Left kidney (tissue), 8 donors: ENCODE measurements at places on chromosomes 1 and 21. TPM values are rescaled to one million over a fixed set of nuclear protein-coding genes. Genes with fewer than 3 reads are reported as not detected.
A peak's percentile ranks its signal among the peaks of the same experiment; 100 is the strongest.

DNA sequence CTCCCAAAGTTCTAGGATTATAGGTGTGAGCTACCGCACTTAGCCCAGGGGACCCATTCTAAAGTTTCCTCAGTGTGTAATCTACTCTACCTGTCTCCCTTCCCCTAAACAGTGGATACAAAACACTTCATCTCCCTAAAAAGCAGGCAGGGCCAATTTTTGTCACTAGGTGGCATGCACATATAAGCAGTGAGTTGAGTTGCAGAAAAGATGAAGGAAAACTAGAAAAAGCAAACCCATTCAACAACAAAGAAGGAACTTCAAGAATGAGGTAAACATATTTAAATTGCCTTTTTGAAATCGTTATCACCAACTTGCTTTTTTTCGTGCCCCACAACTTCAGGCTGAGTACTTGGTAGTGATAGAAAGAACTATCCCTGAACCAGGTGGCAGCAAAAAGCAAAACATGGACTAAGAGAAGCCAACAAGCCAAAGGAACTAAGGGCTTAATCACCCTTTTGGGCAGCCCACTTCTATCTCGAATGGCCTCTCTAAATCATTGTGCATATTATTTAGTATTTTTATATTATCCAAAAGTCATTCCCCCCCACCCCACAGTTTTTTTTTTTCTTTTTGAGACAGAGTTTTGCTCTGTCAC is 19.7 kb upstream of the ALDH9A1 start:
- DNase-seq = peak; percentile 49

- no peak for DNase-seq
These were observed 400.9 kb downstream of the PRDM2 start for GRCh38 chr1:14100919-14101318.

- DNase-seq = no peak
These were observed 312.4 kb downstream of the PTBP2 start for GRCh38 chr1:97033949-97034348.

DNA sequence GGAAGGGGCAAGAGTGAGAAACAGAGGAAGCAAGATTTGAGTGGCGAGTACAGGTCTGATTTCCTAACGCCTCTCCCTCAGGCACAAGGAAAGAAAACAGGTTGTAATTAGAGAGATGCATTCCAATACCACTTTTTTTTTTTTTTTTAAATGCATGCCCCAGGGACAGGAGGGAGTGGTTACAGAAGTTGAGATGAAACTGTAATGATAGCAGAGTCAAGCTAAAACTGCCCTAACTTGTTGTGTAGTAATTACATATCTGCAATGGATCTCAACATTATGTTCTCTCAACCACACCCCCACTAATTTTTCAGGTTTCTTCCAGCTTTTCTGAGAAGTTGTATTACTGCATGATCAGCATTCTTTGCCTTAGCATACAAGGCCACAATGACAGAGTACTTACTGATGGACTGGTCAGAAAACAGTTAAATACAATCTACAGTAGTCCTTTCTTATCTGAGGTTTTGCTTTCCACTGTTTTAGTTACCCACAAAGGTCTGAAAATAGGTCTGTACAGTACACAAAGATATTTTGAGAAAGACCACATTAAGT is 5.5 kb downstream of the ETV3 start:
- no peak for DNase-seq

GRCh38 chr21:21063828-21064227 is 65.6 kb downstream of the NCAM2 start:
- DNase-seq = no peak

DNA sequence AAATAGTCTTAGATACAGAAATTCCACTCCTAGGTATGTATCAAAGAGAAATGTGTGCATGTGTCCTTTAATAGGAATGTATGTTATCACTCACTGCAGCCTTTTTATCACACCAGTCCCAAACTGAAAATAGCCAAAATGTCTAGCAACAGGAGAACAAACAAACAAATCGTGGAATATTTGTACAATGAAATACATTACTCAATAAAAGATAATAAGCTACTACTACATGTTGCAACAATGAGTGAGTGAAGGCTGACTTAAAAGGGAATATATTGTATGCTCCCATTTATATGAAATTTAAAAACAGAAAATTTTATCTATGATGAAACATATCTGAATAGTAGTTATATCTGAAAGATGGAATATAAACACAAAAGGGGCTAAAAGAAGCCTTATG is 212.1 kb upstream of the PLD5 start:
- DNase-seq = no peak

DNA sequence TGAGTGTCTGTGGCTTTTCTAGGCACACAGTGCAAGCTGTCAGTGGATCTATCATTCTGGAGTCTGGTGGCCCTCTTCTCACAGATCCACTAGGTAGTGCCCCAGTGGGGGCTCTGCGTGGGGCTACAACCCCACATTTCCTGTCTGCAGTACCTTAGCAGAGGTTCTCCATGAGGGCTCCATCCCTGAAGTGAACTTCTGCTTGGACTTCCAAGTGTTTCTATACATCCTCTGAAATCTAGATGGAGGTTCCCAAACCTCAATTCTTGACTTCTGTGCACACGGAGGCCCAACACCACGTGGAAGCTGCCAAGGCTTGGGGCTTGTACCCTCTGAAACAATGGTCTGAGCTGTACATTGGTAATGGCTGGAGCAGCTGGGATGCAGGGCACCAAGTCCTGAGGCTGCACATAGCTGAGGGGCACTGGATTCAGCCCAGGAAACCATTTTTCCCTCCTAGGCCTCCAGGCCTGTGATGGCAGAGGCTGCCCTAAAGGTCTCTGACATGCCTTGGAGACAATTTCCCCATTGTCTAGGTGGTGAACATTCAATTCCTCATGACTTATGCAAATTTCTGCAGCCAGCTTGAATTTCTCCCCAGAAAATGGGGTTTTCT is 29.2 kb upstream of the TSNAX start:
- DNase-seq = no peak

- DNase-seq = no peak
These were observed 19.6 kb upstream of the SLC26A9 start for GRCh38 chr1:205962821-205963221.

DNA sequence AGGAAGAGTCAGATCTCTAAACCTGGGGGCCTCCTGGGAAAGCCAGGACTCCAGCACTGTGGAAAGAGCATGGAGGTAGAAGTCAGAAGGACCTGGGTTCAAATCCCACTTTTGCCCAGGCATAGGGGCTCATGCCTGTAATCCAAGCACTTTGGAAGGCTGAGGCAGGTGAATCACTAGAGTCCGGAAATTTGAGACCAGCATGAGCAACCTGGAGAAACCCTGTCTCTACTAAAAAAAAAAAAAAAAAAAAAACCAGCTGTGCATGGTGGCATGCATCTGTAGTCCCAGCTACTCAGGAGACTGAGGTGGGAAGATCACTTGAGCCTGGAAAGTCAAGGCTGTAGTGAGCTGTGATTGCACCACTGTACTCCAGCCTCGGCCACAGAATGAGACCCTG is 31.8 kb downstream of the LDLRAP1 start:
- no peak for DNase-seq

The SPRR1A gene
- not detected for polyA plus RNA-seq

The VAV3 gene
- polyA plus RNA-seq = 136 TPM
